ENCODE measurements at places on chromosomes 7 and 10.

- no peak for DNase-seq
These were observed 13.6 kb downstream of the GNG11 start for GRCh38 chr7:93935102-93935501.

GRCh38 chr10:77699080-77699645 lies 61.6 kb upstream of the KCNMA1 start:
- DNase-seq: no peak

DNA sequence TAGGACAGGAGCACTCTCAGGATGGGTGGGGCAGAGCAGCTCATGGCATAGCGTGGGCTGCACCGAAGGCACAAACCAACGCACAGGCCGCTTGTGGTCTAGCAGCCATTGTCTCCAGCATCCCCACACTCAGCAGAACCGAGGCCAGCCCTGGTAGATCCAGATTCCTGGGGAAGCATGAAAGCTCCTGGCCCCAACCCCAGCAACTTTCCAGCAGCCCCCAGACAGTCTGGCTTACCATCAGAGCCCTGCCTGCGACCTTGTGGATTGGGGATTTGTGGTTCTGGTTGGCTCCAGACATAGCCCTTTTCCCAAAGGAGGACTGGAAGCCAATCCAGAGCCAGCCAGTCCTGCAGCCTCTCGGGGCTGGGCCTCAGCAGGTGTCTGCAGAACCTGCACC lies 33.8 kb upstream of the MGMT start:
- no peak for DNase-seq

DNA sequence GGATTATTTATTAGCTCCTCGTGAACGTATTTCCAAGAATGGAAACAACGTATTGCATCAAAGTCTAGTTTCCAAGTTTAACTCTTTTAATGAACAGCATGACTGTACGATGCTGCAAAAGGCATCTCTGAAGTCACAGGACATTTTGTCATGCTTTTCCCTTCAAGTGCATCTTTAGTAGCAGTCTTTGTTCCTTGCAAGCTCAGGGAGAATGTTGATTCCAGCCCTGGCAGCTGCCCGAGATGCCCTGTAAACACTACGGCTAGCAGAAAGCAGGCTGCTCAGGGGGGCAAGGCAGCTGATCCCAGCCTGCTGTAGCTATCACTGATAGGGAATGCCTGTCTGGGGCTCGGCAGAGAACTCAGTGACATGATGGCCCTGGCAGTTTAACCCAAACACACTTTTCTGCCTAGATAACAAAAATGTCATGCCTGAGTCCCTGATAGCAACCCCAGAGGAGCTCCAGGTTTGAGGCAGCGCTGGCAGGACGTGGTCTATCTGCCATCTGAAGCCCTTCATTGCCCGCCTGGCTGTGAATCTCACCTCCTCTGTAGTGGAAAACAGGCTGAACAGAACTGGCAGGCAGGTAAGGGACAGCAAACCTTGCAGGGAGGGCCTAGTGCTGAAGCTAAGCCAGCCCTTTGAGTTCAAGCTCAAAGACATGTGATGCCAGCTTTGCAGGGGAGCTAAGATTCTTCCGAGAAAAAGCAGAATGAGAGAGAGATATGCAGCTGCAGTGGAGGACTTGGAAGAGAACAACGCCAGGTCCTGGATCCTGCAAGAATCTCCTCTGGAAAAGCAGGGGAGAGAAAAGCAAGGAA lies 264.6 kb downstream of the SNX10 start:
- DNase-seq: no peak

DNA sequence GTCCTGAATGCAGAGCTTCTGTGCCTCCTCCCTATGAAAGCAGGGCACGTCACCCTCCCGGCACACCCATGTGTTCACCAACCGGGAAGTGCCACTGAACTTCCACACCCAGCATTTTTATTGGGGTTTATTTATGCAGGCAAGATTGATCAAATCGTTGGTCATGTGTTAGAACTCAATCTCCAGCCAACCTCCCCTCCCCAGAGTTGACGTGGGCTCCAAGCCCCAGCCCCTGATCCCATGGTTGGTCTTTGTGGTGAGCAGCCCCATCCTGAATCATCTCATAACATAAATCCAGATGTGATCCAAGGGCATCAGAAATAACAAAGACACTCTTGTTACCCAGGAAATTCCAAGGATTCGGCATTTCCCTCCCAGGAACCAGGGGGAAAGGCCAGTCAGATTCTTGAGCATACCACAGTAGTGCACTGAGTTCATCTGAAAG lies 151.2 kb downstream of the TPST1 start:
- no peak for DNase-seq

DNA sequence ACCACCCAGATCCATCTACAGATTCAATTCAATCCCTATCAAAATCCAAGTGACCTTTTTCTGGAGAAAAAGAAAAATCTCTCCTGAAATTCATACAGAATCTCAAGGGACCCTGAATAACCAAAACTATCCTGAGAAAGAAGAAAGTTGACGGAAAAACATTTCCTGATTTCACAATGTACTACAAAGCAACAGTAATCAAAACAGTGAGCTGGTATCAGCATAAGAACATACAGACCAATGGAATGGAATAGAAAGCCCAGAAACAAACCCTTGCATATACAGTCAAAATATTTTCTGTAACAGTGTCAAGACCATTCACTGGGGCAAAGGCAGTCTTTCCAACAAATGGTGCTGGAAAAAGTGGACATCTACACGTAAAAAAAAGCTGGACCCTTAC lies 89.9 kb downstream of the JMJD1C start:
- DNase-seq: no peak

GRCh38 chr7:52715701-52716100 lies 319.7 kb upstream of the POM121L12 start:
- DNase-seq: no peak

DNA sequence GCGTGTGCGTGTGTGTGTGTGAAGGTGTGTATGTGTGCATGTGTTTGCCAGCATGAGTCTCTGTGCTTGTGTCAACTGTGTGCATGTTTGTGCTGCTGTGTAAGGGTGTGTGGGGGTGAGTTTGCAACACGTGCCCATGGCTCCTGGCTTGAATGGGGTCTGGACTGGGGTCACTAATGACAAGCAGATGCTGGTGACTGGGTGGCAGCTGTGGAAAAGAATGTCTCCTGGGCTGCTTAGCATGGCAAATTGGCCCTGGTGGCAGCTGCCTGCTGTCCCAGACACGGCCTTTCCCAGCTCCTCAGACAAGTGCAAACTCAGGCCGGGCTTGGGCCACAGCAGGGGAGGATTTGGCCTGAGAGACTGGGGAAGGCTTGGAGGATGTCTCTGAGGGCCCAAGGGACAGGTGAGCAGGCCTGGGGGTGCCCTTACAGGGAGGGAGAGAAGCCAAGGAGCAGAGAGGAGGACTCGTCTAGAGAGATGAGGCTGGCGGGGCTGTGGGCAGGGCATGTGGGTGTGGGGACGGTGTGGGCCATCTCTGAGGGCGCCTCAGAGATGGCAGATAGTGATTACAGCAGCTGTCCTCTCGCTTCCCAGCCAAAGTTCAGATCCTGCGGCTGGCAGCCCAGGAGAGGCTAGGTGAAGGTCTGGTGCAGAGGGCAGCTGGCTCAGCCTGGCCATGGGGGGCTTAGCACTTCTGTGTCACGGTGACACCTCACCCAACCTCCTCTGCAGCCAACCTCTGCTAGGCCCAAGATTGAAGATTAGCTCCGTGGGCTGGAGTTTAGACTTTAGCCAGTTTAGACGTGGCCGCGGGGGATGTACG lies 1.5 kb downstream of the AQP1 start:
- no peak for DNase-seq

DNA sequence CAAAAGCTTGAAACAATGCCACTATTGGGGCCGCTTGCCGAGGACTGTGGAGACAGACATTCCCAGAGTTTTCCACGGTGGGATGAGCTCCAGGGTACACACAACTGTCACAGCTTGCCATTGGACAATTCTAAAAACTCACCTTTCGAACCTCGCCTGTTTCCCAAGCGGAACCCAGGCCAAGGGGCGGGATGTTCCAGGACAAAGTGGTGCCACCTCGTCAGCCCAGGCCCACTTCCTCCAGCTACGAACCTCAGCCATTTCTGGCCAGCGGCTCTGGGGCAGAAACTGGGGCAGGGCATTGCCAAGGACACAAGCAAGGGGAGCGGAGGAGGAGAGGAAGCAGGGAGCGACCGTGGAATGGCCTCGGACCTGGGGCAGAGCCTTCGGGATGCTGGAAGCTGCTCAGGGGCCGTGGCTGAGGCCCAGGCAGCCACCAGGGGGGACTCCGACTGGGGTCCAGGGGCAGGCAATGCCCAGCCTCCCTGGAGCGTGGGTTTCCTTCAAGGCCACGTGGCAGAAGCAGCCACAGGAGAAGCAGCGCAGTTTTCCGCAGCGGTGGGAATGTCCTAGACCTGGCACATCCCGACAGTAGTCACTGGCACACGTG lies 44.7 kb upstream of the INSIG1 start:
- DNase-seq: no peak

- DNase-seq: no peak
These were observed 42.2 kb downstream of the GPR85 start for GRCh38 chr7:113044394-113044793.

- DNase-seq: no peak
These were observed 31.0 kb upstream of the ABCB4 start for GRCh38 chr7:87506246-87507180.

- DNase-seq: no peak
These were observed 41.2 kb downstream of the COL13A1 start for GRCh38 chr10:69842882-69843281.

GRCh38 chr10:788796-789748 lies 99.6 kb upstream of the DIP2C start:
- DNase-seq: peak; percentile 29

- no peak for DNase-seq
These were observed 69.8 kb upstream of the INSIG1 start for GRCh38 chr7:155227788-155228458.

- DNase-seq: no peak
These were observed 537 bp downstream of the FOXK1 start for GRCh38 chr7:4682621-4683042.

GRCh38 chr10:131810036-131810804 lies 90.6 kb upstream of the PPP2R2D start:
- no peak for DNase-seq

DNA sequence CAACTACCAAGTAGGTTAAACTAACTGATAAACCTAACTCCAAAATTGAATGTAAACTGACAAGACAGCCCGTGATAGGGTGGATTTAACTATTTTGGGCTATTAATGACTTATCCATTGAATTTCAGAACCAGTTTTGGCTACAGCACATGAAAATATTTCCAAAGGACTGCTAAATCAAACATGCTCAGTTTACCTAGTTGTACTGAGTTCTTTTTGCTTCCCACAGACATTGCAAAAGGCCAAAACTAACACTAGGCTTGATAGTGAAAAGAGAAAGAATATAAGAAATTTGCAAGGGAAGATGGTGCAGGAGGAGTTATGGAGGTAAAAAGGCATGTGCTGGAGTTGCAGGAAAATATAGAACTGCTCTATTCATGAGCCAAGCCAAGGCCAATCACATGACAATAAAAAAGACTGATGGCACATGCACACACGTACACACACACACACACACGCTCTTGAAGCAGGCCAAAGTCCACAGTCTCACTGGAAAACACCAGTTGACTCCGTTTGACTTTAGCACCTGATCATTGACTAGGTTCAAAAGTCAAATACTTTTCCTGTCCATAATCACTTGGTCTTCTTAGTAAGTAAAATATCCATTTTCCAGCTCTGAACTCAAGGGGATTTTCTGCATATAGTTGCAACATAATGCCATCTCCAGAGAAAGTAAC lies 76.0 kb upstream of the AGBL3 start:
- no peak for DNase-seq

DNA sequence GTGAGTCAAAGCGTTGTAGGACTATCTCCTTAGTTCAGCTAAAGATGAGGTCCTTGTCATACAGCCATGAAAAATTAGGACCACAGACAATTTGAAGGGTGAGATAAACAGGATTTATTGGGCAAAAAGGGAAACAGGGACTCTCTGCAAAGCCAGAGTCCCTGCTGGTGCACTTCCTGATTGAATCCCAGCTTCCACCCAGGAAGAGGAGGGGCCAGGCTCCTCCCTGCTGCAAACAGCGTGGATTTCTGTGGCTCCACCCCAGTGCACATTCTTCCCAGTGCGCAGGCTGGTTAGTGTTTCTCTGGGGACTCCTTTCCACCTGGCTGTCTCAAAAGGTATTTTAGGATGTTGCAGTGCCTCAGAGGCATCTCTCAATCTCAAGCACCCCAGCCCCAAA lies 165.4 kb upstream of the YAE1 start:
- no peak for DNase-seq

DNA sequence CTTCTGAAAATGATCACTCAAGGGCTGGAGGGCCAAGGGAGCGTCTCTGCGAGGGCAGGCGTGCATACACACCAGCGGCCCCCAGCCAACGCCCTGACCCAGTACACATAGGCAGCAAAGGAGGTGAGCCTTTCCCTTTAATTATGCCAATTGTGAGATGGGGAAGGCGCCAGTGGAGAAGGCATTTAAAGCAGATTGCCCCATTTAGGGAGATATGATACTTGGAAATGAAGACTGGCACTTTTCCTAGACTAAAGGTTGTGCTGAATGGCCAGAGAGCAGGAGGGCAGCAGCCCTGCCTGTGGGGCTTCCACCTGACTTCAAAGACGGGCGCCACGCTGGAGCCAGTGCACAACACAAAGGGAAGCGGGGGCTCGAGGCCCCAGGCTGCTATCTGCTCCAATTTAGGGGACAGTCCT lies 24.1 kb downstream of the HIPK2 start:
- no peak for DNase-seq

DNA sequence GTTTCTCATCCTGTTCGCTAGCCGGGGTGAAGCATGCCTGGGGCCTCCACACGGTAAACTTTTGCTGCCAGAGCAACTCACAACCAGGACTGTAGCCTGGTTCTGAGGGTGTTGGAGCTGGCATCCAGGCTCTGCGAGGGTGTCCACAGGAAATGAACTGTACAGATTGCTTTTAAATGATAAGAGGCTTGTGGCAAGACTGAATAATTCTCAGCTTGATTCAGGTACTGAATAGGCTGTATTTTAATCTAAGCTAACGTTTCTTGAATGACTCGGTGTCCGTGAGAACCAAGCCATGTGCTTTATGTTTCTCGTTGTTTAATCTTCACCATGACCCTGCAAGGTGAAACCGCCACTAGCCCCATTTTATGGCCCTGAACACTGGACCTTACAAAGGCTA lies 49.3 kb downstream of the EEPD1 start:
- no peak for DNase-seq
